PC-3 (cell line): ENCODE measurements at places on chromosomes 4 and X. TPM values are rescaled to one million over a fixed set of nuclear protein-coding genes. Genes with fewer than 3 reads are reported as not detected.

NLRP2B gene
- total RNA-seq: not detected in 2 replicates

GC gene
- total RNA-seq: not detected in 2 replicates

CXorf65 gene
- not detected in 2 replicates for total RNA-seq

ATP6AP2 gene
- 74.1 and 77.6 TPM in 2 replicates for total RNA-seq

MND1 gene
- total RNA-seq: 7.9 and 8.9 TPM in 2 replicates

TTC29 gene
- not detected in 2 replicates for total RNA-seq

DSPP gene
- total RNA-seq: 0.04 TPM in 1 of 2 replicates, not detected in the other

DOCK11 gene
- total RNA-seq: 3.0 TPM in 2 replicates

PAGE5 gene
- not detected in 2 replicates for total RNA-seq

GLOD5 gene
- not detected in 2 replicates for total RNA-seq

GRXCR1 gene
- total RNA-seq: not detected in 2 replicates

GAGE12H gene
- not detected in 2 replicates for total RNA-seq

PJA1 gene
- total RNA-seq: 32.0 and 37.6 TPM in 2 replicates

ARHGAP36 gene
- total RNA-seq: not detected in 2 replicates

WAS gene
- total RNA-seq: 0.66 TPM in 1 of 2 replicates, not detected in the other

OPN1MW gene
- not detected in 2 replicates for total RNA-seq

ACOX3 gene
- total RNA-seq: 12.2 and 13.0 TPM in 2 replicates

EREG gene
- 1.3 and 2.2 TPM in 2 replicates for total RNA-seq

RAB9B gene
- total RNA-seq: 1.2 and 1.5 TPM in 2 replicates

PABPC1L2A gene
- total RNA-seq: not detected in 2 replicates
